ENCODE measurements at places on chromosomes 2 and 18.

DNA sequence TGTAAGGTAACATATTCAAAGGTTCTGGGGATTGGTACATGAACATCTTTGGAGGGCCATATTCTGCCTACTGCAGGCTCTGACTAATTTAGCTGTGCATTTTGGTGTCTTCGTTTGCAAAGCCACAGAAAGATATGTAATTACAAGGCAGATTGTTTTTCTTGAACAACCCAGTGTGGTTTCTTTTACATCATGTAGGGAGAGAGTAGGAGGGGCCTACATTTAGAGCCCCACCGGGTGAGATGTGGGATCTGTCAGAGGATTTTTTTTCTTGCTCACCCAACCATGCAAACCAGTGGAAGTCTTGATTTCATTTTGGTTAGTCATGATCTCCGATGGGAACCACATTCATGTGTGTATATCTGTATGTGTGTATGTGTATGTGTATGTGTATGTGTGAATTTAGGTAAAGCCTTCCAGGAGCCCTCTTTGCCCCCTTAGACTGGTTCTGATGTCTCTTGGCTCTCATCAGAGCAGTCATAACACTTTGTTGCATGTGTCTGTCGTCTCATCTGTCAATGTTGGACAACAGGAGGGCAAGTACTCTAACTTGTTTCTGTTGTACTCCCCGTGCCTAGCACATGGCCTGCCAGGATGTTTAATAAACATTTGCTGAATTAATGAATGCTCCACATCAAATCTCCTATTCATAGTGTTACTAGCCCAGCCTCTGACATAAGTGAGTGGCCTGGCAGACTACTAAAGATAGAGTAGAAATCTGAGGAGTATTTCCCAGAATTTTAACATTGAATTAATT, 239.9 kb downstream of the MTX2 start:
- H3K36me3 ChIP-seq: no peaks in the 10 kb centered on the region
- no peak for DNase-seq
- H3K27ac ChIP-seq: no peak overlapping the region
- H3K4me1 ChIP-seq: no peaks in the 10 kb centered on the region
- H3K4me3 ChIP-seq: no peak overlapping the region
- no peaks in the 10 kb centered on the region for H3K27me3 ChIP-seq

DNA sequence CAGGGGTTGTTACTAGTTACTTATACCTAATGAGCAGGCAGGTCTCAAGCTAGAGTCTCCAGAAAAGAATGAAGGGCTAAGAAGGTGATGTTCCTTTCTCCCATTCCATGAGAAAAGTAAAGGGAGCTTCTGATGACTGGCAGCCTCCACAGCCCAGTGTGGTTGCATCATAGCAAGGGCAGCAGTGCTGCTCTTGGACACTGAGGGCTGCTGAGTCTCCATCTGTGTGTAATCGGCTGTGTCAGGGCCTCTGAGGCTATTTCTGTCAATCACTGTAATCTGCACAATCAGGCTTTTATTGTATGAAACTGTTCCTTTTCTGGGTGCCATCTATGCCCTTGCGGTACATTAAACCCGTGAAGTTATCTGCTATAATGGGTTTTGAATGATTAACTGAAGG, 164.1 kb upstream of the FBXO11 start:
- no peaks in the 10 kb centered on the region for H3K27me3 ChIP-seq
- no peaks in the 10 kb centered on the region for H3K36me3 ChIP-seq
- no peak overlapping the region for H3K4me3 ChIP-seq
- no peaks in the 10 kb centered on the region for H3K4me1 ChIP-seq
- no peak overlapping the region for H3K27ac ChIP-seq

DNA sequence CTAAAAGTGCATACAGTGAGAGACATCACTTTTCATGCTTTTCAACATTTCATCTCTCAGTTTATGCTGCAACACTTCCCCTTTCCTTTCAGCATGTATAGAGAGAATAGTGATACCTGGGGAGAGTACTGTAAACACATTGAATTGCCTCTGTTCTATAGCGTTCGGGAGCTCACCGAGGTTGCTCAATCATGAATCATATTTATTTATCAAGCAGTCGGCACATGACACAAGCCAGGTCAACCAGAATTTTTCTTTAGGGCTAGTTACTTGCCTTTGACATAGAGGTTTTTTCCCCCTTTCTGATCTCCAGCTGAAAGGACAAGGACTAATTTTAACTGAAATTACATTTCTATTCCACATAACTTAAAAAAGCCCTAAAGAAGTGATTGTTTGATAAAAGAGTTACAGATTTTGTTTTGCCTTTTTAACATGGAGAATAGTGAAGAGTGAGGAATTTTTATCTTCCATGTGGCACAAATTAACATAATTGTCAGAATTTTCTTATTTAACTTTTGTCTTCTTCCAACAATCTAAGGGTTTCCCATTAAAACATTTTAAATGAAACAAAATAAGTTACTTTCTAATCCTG, 690.9 kb upstream of the TMEFF2 start:
- H3K4me1 ChIP-seq: no peaks in the 10 kb centered on the region
- no peaks in the 10 kb centered on the region for H3K27me3 ChIP-seq
- DNase-seq: no peak
- no peak overlapping the region for H3K4me3 ChIP-seq
- no peak overlapping the region for H3K27ac ChIP-seq

DNA sequence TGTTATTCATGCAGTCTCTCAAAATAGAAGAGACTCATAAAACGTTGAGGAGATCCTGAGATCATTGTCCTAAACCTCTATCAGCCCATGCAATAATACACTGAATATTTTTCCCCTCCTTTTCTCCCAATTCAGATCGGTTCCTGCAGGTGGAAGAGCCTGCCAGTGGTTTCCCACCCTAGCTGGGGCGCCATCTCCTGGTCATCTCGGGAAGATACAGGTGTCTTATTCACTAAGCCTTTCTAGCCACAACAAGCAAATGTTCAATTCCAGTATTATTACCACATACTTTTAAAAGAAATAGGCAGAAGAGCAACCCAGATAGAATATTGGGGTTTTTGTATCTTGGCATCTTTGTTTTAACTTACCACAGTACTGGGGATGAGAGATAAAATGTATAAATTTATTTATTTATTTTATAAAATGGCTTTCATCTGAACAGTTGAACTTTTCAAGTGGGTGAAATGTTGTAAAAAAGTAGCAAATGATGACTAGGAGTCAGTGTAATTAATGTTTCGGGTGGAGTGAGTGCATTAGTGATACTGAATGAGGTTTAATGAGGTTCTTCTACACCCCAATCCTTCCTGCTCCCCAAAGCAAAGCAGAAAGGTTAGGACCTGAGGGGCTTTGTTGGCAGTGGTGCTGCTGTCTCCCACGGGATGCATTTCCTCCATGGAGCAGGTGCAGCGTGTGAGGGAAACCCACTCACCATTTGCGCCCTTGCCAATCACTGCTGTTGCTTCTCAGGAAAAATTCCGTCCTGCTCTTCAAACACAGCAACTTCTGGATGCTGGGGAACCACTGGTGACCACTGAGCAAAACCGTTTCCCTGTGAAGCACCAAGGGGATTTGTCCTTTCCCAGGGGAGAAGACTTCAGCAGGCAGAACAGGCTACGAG, 147.1 kb upstream of the FHL2 start:
- no peaks in the 10 kb centered on the region for H3K4me1 ChIP-seq
- H3K4me3 ChIP-seq: no peak overlapping the region
- no peak overlapping the region for H3K27ac ChIP-seq
- no peaks in the 10 kb centered on the region for H3K36me3 ChIP-seq
- no peak for DNase-seq

Data from esophagus squamous epithelium (tissue), 5 donors.